Neural crest cell (in vitro differentiated cells): ENCODE measurements at places on chromosomes 2 and 18.

- peaks cover 67% of the 10 kb centered on the region for H3K27me3 ChIP-seq
- no peak for DNase-seq
- H3K27ac ChIP-seq: no peak overlapping the region
Measured at GRCh38 chr2:10709290-10709939, 12.0 kb upstream of the ATP6V1C2 start.

- no peak overlapping the region for H3K4me3 ChIP-seq
- peaks cover 93% of the 10 kb centered on the region for H3K4me1 ChIP-seq
- H3K27ac ChIP-seq: no peak overlapping the region
- DNase-seq: no peak
Measured at GRCh38 chr2:144455987-144456386, 63.9 kb downstream of the ZEB2 start.

DNA sequence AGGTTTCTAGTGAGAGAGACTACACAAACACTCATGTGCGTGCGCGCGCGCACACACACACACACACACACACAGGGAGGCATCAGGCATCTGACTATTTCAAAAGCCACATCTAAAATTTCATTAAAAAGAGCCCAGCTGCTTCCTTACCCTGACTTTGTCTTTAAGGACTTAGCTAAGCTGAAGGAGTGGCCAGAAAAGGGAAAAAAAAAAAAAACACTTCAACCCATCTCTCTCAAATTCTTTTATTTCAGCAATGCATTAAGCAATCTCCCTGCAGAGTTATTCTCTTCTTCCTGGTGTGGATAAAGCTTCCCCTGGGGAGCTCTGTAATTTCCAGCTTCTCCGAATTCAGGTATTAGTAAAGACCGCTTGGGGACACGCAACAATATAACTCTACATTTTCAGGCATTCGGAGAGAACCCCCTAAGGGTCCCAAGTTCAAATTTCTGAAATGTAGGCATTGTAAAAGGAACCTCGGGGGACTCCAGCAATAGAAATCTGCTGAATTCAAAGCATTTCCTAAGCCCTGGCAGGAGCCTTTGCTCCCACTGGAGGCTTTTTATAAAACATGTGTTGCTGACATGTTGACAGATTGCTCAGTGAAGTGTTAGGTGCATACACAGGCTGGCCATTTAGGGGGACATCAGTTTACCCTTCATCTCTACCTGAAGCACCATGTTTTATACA, 67.0 kb downstream of the ZNF521 start:
- no peak overlapping the region for H3K4me3 ChIP-seq
- DNase-seq: no peak
- no peak overlapping the region for H3K27ac ChIP-seq
- H3K4me1 ChIP-seq: peaks cover 11% of the 10 kb centered on the region

- H3K4me3 ChIP-seq: no peak overlapping the region
- H3K27me3 ChIP-seq: no peaks in the 10 kb centered on the region
- H3K4me1 ChIP-seq: no peaks in the 10 kb centered on the region
- peaks cover 5% of the 10 kb centered on the region for H3K36me3 ChIP-seq
- no peak for DNase-seq
Measured at GRCh38 chr18:8224576-8224975, 384.7 kb upstream of the RAB12 start.

DNA sequence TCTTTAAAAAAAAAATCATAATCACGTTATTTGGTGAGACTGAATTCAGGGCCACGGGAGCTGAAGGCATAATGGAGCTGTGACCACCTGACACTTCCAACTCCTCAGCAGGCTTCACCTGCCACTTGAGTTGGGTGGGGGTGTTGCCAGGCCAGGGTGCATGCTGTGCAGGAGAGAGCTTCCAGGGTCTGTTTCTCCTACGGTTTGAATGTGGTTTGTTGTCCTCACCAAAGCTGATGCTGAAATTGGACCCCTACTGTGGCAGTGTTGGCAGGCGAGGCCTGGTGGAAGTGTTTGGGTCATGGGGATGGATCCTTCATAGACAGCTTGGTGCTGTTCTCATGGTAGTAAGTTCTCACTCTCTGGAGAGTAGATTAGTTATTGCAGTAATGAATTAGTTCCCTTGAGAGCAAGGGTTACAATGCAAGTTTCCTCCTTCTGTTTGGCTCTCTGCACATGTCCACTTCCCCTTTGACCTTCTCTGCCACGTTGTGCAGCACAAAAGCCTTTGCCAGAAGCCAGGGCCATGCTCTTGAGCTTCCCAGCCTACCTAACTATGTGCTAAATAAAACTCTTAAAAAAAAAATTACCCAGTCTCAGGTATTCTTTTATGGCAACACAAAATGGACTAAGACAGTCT, 38.3 kb upstream of the ANKRD44 start:
- H3K27ac ChIP-seq: no peak overlapping the region
- H3K4me3 ChIP-seq: no peak overlapping the region
- DNase-seq: no peak
